ENCODE measurements at places on chromosomes 2 and 18.

DNA sequence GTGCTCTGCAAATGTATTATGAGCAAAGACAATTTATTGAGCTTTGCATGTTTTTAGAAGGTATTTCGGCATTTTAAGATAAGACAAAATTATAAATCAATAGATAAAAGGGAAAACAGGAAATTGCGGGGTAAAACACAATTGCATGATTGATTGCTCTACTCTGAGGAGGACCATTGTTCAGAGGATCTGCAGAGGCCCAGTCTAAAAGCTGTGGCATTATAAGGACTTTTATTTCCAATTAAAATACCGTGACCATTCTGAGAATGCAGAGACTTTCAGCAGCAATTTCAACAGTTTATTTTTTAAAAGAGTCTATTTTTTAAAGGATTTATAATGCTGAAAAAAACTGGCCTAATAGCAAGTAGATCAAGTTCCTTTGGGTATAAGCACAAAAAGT is 62.0 kb downstream of the TPGS2 start:
- no peak for DNase-seq

- DNase-seq = peak; percentile 69
Measured at GRCh38 chr18:10525371-10525691, 496 bp upstream of the NAPG start.

- DNase-seq = no peak
Measured at GRCh38 chr18:26262156-26262555, 35.9 kb downstream of the TAF4B start.

DNA sequence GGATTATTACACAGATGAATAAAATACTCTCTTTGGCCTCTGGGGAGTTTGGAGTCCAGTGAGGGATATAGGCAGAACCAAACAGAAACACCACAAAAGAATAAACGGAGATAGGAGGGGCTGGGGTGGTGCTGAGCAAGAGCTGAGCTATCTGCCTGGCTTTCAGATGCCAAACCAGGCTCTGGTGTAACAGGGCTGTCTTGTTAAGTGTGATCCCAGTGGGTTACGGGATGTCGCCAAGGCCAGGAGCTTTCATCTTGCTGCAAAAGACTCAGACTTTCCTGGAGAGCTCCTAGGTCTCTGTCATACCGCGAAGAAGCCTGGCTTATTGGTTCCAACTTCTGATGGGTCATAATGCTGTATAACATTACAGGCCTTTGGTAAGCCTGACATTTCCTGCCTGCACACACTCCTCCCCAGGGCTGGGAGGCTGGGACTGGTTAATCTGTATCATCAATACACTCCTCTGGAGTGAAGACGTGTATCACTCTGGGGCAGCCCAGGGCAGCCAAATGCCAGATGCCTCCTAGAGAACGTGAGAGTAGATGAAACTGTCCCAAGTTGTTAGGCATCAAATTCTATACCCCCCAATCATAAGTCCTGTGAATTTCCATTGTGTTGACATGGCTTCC is 60.5 kb downstream of the STPG4 start:
- no peak for DNase-seq

DNA sequence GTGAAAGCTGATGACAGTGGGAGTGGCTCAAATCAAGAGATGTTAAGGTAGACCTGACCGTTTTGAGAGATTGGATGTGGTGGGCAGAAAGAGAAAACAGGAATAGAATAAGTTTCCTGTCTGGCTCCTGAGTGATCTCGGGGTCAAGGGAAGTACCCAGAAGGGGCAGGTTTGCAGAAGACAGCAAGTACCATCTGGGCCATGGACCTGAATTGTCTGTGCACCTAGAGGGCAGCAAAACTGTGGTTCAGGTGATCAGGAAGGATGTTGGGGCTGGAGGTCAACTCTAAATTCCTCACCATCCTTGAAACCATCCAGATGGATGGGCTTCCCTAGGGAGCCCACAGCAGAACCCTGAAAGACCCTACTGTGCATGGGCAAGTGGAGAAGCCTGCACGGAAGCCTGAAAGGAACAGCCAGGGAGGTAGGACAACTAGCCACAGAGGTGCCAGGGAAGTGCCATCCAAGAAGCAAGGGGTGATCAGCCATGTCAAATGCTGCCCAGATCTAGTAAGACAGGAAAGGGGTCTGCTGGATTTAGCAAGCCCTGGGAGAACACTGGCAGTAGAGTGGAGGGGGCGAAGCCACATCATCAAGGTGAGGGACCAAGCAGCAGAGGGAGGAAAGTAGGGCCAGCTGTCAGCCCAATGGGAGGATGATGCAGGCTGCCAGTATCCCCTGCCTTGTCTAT is 8.0 kb downstream of the TEX261 start:
- no peak for DNase-seq

DNA sequence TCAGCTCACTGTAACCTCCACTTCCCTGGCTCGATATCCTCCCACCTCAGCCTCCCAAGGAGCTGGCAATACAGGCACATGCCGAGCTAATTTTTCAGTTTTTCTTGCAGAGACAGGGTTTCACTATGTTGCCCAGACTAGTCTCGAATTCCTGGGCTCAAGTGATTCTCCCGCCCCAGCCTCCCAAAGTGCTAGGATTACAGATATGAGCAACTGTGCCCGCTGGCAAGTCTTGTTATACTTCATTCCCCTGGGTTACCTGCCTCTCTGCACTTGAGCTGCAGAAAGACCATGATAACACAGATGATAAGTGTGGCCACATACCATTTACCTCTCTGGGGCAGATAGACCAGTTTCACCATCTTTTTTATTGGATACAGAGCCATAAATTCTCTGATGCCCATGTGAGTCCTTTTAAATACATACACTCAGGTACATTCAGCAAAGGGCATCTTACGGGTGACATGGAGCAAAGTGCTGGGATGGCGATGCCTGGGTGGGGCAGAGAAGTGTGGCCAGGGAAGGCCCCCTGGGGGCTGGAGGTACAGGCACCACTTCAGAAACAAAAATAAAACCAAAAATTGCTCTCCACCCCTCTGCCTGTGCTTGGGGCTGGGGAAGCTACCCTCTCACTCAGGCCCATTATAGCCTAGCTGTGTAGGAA is 20.4 kb downstream of the CCT7 start:
- DNase-seq = no peak

GRCh38 chr2:238897911-238898311 is 50.0 kb downstream of the TWIST2 start:
- no peak for DNase-seq

DNA sequence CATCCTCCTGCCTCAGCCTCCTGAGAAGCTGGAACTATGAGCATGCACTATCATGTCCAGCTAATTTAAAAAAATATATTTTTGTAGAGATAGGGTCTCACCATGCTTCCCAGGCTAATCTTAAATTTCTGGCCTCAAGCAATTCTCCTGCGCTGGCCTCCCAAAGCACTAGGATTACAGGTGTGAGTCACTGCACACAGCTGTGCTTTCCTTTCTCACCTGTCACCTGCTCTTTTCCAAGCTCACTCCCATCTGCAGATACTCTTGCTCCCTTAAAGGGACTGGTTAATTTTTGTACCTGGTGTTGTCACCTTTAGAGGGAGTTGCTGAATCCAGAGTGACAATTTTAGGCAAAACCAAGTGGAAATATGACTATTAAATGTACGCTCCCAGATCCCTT is 178.2 kb downstream of the LOXHD1 start:
- DNase-seq = no peak

DNA sequence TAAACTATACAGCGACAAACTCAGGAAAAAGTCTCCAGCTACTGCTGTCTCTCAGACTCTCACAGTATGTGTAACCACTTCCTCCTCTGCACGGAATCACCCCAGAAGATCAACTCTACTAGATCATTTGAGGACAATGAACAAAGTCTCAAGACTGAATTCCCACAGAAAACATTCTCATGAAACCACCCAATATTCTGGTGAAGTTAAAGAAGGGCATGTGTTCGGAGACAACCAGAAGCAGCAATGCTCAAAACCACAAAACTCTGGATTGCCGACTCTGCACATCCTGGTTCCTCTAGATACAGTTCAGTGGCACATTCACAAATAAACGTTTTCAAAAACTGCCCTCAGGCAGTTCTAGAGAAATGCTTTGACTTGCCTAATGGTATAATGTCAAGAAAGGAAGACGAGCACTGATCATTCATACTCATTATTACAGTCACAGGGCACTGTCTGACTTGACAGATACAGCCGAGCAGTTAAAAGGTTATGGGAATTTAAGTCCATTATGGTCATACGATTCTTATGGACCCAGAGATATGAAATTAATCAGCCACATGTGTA is 91.9 kb upstream of the STK17B start:
- DNase-seq = peak; percentile 98

DNA sequence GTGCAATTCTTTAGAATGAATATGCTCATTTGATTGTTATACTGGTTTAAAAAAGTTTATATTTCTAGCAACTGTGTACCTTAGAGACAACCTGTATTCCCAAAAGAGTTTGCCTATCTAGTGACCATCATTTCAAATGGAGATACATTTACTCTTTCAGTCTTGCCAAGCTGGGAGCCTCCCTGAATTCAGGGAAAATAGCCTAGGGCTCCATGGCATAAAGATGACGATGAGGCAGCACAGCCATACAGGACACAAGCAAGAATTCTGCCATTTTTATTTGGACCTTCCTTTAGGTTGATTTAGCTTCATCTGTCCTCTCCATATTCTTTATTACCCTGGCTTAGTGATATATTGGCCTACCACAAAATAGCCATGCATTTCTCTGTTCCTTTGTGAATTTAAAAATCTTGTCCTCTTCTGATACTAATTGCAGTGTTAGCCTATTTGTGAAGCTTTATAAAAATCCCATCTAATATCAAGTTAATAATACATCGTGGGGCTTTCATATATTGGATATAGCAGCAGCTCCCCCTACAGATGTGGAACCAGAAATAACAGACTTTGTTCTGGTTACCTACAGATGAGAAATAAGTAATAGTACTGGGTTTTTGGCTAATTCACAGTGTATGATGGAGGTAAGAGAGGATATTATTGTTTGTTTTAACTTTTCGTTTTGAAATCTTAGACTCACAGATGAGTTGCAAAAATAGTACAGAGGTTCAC is 1661.9 kb upstream of the PIK3C3 start:
- DNase-seq = peak; percentile 9

GRCh38 chr18:57561261-57561660 is 25.2 kb downstream of the FECH start:
- DNase-seq = no peak

GRCh38 chr18:77068321-77069312 is 64.0 kb downstream of the MBP start:
- DNase-seq = peak; percentile 44

GRCh38 chr18:47081578-47081977 is 46.2 kb upstream of the ELOA2 start:
- DNase-seq = no peak

GRCh38 chr2:30218338-30218713 is 13.0 kb upstream of the LBH start:
- no peak for DNase-seq

DNA sequence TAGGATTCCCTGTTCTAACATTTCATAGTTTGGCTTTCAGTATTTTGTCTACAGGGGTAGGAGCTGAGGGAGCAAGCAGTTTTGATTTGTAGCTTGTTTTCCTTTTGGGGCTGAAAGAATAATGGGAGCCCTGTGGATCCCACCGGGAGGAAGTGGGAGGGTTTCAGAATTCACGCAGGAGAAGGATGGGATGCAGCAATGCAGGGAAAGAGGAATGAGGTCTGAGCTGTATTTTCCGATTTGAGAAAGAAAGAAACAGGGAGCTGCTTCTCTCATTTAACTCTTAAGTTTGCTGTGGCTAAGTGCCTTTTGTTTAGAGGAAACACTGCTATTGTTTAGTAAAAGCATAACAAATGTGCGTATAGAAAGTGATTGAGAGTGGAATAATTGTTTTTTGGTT is 141.0 kb downstream of the ADCYAP1 start:
- DNase-seq = no peak

DNA sequence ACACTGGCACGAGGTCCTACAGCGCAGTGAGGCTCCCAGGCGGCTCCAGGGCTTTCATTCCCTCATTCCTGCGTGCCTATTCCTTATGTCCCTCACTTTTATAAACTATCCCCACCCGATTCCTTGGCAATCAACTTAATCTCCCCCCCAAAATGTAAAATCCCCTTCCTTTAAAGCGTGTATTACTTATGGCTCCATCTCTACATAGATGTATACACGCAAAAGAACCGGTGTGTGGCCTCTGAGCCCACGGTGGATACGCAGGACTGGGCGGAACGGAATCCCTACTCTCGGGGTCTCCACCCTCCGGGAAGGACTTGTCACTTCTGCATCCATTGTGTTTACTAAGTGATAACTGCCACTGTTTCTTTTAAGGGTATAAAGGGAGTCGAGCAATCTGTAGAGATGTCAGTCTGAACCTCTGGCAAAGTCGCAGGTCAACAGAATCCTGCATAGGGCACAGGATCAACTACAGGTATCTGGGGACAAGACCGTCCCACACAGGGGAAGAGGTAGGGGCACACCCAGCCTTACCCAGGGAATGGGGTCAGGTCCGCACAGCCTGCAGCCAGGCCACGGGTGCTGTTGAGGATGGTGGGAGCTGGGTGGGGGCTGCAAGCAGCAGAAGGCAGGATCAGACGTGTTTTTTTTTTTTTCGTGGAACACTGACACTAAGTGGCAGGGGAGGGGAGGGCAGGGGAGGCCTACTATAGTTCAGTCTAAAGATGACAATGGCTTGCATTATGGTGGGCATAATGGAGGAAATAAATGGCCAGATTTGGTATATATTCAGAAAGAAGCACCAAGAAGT is 42.1 kb downstream of the HDLBP start:
- DNase-seq = no peak

DNA sequence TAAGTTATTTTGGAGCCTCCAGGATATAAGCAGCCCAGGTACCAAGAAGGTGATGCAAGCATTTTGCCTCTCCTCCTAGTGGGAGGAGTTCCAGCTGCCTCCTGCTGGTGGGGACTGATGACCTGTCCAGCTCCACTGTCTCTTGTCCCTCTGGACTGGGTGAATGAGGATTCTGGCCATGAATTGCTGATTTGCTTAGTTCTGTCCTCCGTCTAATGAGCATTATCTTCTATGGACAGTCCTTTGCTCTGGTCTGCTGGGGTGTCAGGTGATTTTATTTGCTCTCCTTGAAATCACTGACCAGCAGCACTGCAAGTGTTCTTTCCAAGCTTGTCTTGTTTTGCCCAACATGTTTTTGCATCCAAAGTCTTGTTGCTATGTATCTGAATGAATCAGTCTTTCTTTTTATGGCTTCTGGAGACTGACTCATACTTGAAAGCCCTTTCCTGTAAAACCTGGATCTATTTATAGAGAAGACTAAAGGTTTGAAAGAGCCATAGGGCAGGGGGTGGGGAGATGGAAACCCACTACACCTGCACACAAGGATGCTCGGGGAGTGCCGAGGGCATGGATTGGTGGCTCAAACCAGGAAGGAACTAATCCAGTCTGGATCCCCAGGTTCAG is 40.5 kb upstream of the EFHD1 start:
- DNase-seq = no peak

GRCh38 chr2:62119311-62119974 is 76.5 kb upstream of the B3GNT2 start:
- peak; percentile 56 for DNase-seq

GRCh38 chr2:24866946-24867345 is 53.1 kb downstream of the ADCY3 start:
- DNase-seq = no peak

- no peak for DNase-seq
Measured at GRCh38 chr2:195413422-195413821, 243.6 kb upstream of the SLC39A10 start.

Data from Kasumi-1 (cell line).